Endothelial cell (in vitro differentiated cells): ENCODE measurements at places on chromosomes 4 and X.

- peak; percentile 19 for DNase-seq
Observed at GRCh38 chr4:25180524-25181131, 20.4 kb upstream of the SEPSECS start.

DNA sequence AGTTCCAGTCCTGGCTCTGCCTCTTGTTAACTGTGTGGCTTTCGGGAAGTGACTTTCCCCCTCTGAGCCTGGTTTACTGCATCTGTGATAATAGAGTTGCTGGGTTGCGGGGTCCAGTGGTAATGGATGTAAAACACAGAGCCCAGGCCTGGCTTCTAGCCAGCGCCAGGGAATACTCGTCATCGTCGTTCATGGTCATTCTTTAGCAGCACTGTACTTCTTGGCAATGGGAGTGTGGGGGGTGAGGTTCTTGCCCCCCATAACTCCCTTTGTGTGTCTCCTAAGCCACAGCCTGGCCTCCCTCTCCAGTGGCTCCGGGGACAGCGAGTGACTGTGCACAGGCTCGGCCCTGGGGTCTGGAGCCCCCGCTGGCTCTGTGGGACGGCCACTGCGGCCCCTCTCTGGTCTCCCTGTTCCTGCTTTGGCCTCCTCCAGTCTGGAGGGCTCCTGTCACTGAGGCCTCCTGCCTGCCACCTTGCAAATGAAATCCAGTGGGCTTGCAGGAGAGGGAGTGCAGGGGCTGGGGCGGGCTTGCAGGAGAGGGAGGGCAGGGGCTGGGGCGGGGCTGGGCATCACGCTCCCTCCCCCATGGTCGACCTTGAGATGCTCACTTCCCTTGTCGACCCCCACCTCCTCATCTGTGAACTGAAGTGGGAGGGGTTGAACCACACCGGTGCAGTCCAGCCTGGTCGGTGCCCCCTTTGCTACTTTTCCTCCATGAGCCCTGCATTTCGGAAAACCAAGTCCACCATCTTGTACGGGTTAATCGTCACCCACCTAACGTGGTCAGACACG, 13.2 kb downstream of the PSAPL1 start:
- no peak for DNase-seq

DNA sequence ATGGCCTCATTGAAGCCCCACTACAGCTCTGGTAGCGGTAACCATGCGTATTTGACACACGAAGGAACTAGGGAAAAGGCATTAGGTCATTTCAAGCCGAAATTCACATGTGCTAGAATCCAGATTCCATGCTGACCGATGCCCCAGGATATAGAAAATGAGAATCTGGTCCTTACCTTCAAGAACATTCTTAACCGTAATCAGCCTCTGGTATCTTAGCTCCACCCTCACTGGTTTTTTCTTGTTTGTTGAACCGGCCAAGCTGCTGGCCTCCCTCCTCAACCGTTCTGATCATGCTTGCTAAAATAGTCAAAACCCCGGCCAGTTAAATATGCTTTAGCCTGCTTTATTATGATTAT, 876 bp downstream of the HPRT1 start:
- DNase-seq, result no peak

DNA sequence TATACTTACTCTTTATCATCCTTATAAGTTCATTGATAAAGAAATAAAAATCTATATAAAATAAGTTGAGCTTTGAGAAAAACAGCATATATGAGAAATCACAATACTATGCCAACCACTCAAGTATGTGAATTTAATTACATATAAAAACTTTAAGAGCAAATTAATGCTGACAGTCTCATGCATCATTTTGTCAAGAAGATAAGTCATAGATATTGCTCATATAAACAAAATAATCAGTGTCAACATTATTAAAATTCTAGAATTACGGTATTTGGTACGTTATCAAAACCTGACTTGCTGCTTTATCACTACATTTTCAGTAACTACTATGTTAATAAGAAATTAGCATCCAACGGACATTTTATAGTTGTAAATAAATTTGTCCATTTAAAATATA, 111.2 kb downstream of the FBXO8 start:
- DNase-seq, result no peak

- no peak for DNase-seq
Observed at GRCh38 chr4:142278663-142279062, 567.4 kb downstream of the INPP4B start.

DNA sequence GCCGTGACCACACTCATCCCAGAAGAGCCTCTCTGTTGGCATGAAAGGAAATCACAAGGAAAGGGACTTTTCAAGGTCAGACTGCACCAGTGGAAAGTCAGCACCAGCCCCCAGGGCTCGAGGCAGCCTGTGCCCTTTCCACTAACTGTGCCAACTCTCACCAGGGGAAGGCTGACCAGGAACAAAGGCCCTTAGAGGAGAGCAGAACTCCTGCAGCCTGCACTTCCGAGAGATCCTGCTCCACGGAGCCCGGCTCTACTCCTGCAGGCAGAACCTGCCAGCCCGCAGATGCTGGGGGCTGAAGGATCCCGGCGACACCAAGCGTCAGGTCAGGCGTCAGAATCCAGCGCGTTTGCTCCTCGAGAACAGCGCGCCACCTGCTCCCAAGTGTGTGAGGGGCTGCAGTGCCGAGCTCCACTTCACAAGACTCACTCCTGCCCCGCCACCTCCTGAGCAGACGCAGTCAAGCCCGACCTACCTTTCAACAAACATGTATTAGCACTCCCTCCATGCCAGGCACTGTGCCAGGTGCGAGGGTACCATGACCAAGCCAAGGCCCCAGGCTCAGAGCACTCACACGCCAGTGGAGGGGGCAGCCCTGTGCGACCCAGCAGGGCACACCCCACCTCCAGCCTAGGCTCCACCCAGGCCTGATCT, 13.6 kb upstream of the HELT start:
- no peak for DNase-seq

DNA sequence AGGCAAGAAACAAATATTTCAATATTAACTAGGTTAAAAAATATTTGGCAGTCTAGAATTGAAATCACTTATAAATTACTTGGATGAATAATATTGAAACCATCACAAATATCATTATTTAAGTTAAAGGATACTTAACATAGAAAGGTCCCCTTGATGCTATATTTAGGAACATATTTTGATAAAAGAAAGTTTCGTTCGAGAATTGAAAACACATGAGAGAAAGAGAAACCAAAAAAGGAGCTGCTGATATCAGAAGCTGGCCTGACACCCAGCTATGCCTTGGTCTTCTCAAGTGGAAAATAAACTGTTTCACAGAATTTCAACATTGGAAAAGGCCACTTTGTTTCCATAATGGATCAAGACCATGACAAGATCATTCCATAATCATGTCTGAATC, 762.4 kb downstream of the DMD start:
- DNase-seq, result no peak

DNA sequence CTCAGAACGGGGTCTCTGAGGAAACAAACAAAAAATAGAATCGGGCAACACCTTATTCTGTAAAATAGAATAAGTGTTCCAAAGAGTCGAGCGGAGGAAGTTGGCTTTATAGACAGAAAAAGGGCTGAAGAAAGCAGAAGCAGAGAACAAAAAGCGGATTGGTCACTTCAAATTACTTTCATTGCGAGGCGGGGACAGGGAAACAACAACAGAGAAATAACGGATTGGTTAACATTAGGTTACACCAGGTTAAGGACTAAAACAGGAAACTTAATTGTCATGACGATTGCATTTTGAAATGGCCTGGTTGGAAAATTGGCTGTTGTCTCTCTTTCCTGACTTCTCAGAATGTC, 433 bp upstream of the COQ2 start:
- DNase-seq, result peak; percentile 7

DNA sequence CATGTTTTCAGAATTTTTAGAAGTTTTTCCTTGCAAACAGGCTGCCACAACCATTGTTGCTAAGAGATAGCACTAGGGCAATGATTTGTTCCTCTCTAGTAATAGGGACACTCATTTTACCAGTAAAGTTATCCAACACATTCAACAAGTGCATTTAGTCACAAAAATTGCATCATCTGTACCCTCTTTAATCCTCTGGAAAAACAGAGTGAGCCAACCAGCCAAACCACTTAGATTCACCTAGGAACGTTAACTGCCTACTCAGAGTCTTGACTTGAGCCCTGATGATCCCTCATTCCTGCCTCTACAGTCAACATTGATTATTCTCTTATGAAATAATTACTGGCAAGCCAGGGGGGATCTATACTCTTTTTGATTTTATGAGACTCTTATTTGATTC, 17.0 kb upstream of the ADGRA3 start:
- no peak for DNase-seq

- no peak for DNase-seq
Observed at GRCh38 chr4:6634746-6635145, 5.7 kb upstream of the MRFAP1 start.

DNA sequence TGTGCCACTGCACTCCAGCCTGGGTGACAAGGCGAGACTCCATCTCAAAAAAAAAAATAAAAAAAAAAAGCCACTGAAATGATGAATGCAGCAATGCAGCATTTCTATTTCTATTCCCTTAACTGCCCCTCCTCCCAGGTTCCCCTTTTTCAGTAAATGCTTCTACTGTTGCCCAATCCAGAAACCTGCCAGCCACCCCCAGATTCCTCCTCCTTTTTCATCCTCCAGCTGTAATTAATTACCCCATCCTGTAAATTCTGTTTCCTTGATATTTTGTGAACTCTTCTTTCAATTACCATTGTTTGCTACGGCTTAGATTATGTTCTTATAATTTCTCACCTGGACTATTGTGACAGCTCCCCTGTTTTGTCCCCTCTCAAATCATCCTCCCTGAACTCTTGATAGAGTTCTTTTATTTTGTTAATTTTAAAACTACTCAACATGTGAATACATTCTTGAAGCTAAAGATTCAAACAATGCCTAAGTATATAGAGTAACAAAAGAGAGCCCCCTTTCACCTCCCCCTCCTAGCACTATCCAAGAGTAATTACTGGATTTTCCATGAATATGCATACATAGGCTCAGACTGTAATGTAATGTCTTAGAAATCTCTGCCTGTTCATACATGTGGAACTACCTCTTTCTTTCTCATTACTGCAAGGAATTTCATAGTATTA, 140.6 kb upstream of the GPC4 start:
- DNase-seq, result no peak

DNA sequence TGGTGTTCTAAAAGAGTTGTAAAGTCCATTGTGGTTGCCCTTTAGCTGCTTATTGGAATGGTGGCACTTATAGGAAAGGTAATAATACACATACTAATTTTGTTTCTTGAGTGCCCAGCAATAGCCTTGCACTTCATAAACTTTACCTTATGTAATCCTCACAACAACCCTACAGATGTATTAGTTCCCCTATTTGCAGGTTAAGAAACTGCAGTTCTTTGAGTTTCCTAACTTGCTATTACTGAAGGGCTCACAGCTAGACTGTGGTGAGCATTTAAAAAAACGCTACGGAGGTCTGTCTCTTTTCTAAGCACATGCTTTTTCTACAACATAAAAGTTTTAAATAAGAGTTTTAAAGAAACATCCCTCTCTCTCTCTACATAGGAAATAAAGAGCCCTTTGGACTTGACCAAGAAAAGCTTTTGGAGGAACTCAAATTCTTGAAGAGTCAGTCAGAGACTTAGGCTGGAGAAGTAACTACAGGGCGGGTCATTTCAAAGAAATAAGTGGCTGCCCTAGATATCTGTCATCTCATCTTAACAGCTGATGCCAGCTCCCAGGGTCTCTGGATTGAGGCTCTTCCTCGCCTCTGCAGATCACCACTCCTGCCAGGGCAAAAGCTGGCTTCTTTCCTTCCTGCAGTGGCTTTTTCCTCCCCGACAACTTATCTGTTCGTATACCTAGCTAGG, 42.0 kb upstream of the FBXW7 start:
- DNase-seq, result no peak

DNA sequence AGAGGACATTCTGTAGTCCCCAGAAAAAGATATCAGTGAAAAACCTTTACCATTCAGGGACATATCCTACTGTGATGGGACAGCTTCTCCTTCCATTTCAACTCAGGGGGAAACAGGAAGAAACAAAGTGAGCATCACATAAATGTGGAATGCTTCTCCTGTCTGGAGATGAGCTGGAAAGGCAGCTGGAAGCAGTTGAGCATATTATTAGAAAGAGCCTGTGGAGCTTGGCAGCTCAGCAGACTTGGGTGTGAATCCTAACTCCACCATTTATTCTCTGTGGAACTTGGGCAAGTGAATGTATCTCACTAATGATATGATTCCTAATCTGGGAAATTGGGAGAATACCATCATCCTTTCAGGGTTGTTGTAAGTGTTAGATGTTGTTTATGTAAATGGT, 232.1 kb upstream of the F9 start:
- DNase-seq, result no peak
